CD4-positive, alpha-beta T cell (primary cell): ENCODE measurements at places on chromosomes 2 and 18.

DNA sequence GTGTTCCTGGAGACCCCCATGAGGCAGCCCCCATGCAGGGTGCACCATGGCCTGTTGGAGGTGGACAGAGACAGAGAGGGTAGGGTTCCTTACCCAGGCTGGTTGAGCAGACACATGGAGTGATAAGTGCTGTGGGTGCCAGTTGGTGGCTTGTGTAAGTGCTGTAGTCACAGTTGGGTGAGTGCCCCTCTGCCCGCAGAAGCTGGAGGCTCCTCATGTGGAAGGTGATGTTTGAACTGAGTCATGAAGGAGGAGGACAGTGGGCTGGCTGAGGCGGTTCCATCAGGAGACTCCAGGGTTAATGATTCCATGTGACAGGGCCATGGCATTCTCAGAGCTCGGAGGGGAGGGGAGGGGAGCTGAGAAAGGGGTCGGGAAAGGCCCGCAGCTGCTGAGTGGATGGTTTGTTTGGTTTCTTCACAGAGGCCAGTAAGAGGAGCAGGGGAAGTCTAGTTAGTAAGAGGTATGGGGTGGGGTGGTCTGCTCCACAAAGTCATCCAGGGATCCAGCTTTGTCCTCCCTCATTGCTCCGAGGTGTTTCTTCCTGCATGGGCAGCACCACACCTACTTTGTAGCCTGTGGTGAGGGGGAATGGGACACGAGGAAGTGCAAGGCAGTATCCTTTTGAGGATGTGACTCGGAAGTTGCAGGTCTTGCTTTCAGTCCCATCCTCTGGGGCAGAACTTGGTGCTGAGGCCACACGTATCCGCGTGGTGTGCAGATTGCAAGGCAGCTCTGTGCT is 13.6 kb downstream of the IMPA2 start:
- no peak overlapping the region for H3K4me3 ChIP-seq
- no peak overlapping the region for H3K27ac ChIP-seq
- H3K36me3 ChIP-seq, result no peaks in the 10 kb centered on the region
- peaks cover 11% of the 10 kb centered on the region for H3K4me1 ChIP-seq
- DNase-seq, result no peak

GRCh38 chr2:120348134-120348736 is 2.3 kb downstream of the INHBB start:
- H3K27ac ChIP-seq, result no peak overlapping the region
- DNase-seq, result no peak
- peaks cover 49% of the 10 kb centered on the region for H3K27me3 ChIP-seq
- H3K4me1 ChIP-seq, result peaks cover 30% of the 10 kb centered on the region
- H3K36me3 ChIP-seq, result no peaks in the 10 kb centered on the region

DNA sequence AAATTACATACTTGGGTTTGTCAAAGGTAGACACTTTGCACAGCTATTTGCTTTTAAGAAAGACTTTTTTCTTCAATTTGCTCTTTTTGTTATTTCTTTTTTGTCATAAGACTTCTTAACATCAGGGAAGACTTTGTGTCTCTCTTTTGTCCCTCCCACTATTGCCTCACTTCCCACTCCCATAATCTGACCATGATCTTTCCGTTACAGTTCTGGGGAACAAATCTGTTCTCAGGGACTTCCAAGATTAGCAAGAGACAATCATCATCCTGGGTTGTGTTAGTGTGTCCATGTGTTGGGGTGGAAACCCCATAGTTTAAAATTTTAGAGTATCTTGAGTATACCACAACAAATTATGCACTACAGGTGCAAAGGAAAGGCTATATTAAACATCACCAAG is 75.3 kb downstream of the REV1 start:
- H3K36me3 ChIP-seq, result peaks cover 75% of the 10 kb centered on the region
- DNase-seq, result no peak
- no peak overlapping the region for H3K27ac ChIP-seq
- H3K4me3 ChIP-seq, result no peak overlapping the region

GRCh38 chr2:150806336-150806735 is 318.9 kb upstream of the RND3 start:
- H3K36me3 ChIP-seq, result no peaks in the 10 kb centered on the region
- H3K27ac ChIP-seq, result no peak overlapping the region
- no peaks in the 10 kb centered on the region for H3K4me1 ChIP-seq
- DNase-seq, result no peak
- H3K27me3 ChIP-seq, result no peaks in the 10 kb centered on the region

DNA sequence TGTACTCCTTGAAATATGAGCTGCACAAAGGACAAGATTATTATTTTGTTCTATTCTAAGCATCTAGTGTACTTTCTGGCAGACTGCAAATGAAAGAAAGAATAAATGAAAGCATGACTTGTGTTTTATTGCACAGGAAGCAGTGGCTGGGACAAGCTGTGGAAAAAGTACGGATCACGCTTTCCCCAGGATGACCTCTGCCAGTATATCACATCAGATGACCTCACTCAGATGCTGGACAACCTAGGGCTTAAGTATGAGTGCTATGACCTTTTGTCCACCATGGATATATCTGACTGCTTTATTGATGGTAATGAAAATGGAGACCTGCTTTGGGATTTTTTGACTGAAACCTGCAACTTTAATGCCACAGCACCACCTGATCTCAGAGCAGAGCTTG is 49.4 kb downstream of the HNMT start:
- H3K4me3 ChIP-seq, result no peak overlapping the region
- no peak for DNase-seq
- H3K27me3 ChIP-seq, result no peaks in the 10 kb centered on the region
- H3K36me3 ChIP-seq, result no peaks in the 10 kb centered on the region
- H3K4me1 ChIP-seq, result no peaks in the 10 kb centered on the region
- H3K27ac ChIP-seq, result no peak overlapping the region

DNA sequence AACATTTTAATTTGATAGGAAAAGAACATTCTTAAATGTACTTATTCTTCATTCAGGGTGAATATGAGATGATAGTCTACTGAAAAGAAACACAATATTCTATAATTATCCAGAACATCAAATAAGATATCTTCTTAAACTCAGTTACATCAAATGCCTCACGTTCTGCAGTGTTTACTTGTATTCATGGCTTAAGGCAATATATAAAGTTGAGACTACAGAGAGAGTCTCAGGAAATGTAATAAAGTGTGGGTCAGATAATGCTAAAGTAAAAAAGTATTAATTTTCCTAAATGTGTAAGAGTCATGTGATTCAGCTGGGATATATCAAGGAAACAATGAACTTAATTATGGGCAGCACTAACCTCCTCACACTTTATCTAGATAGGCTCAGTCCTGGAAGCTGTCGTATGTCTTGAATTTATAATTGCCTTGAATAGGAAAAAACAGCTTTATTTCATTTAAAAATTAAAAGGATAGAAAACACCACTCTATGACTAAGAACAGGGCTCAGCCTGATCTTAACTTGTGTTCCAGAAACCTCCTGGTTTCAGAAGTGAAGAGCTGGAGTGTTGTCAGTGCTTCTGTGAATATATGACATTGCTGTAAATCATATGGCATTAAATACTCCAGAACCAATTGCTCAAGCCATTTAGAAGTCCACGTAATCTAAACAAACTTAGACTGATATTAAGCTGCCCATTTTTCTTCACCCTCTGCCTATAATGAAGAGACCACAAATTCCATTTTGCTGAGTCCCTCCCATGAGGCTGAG is 240.2 kb downstream of the FSIP2 start:
- no peaks in the 10 kb centered on the region for H3K27me3 ChIP-seq
- no peak overlapping the region for H3K27ac ChIP-seq
- H3K4me1 ChIP-seq, result no peaks in the 10 kb centered on the region
- H3K36me3 ChIP-seq, result no peaks in the 10 kb centered on the region

DNA sequence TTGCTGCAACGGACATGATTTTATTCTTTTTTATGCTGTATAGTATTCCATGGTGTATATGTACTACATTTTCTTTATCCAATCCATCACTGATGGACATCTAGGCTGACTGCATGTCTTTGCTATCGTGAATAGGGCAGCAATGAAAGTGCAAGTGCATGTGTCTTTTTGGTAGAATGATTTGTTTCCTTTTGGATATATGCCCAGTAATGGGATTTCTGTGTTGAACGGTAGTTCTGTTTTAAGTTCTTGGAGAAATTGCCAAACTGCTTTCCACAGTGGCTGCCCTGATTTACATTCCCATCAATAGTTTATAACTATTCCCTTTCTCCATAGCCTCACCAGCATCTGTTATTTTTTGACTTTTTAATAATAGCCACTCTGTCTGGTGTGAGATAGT is 99.7 kb upstream of the CRIM1 start:
- no peaks in the 10 kb centered on the region for H3K27me3 ChIP-seq
- no peaks in the 10 kb centered on the region for H3K36me3 ChIP-seq
- DNase-seq, result no peak
- H3K4me1 ChIP-seq, result no peaks in the 10 kb centered on the region
- H3K4me3 ChIP-seq, result no peak overlapping the region
- no peak overlapping the region for H3K27ac ChIP-seq

- peaks cover 81% of the 10 kb centered on the region for H3K36me3 ChIP-seq
- no peak for DNase-seq
- H3K4me1 ChIP-seq, result no peaks in the 10 kb centered on the region
- H3K4me3 ChIP-seq, result no peak overlapping the region
Measured at GRCh38 chr2:11822746-11823451, 76.5 kb downstream of the LPIN1 start.

- H3K4me1 ChIP-seq, result no peaks in the 10 kb centered on the region
- H3K36me3 ChIP-seq, result no peaks in the 10 kb centered on the region
- H3K27me3 ChIP-seq, result no peaks in the 10 kb centered on the region
- no peak overlapping the region for H3K4me3 ChIP-seq
Measured at GRCh38 chr2:41078341-41078740, 626.5 kb upstream of the SLC8A1 start.

DNA sequence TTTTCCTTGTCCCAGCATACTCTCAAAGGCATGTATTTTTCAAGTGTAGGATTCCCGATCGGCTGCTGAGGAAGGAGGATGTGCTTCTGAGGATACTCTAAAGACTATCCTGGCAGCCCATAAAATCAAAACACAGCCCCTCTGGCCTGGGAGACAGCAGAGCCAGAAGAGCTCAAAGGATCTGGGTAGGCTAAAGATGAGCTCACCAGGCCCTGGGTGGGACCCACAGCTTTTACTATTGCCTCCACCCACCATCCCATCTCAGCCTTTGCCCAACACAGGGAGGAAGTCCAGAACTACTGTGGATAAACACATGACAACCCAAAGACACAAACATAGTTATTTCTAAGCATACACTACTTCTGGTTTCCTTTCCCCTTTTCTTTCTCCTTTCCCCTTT is 79.1 kb upstream of the ZFP36L2 start:
- H3K4me3 ChIP-seq, result no peak overlapping the region
- H3K27ac ChIP-seq, result peak overlapping the region; percentile 40
- H3K36me3 ChIP-seq, result peaks cover 8% of the 10 kb centered on the region
- no peaks in the 10 kb centered on the region for H3K4me1 ChIP-seq
- no peaks in the 10 kb centered on the region for H3K27me3 ChIP-seq

DNA sequence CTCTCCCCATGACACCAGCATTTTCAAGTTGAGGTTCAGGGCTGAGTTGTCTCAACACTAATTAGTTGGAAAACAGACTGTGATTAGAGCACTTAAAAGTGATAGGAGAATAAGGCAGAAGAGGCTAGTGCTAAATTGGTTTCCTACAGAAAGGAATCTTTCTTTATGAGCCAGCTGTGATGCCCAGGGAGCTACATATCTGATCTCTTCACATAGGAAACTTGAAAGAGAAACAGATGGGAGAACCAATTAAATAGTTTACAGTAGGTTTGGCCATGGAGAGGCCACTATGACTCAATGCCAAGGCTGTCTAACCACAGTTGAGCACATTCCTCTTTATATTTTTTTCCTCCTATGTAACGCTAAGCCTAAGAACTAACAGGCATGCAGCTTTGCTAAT is 418.3 kb upstream of the CYRIA start:
- no peaks in the 10 kb centered on the region for H3K27me3 ChIP-seq
- no peaks in the 10 kb centered on the region for H3K4me1 ChIP-seq

DNA sequence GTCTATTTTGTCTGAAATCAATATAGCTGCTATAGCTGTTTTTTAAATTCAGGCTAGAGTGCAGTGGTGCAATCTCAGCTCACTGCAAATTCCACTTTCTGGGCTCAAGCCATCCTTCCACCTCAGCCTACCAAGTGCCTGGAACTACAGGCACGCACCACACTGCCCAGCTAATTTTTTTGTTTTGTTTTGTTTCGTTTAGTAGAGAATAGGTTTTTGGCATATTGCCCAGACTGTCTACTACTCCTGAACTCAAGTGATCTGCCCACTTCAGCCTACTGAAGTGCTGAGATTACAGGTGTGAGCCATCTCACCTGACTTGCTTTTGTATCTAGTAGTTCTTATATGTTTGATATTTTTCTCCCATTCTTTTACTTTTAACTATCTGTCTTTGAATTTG is 259.7 kb downstream of the CDH19 start:
- DNase-seq, result no peak
- H3K27me3 ChIP-seq, result no peaks in the 10 kb centered on the region
- no peaks in the 10 kb centered on the region for H3K4me1 ChIP-seq
- no peaks in the 10 kb centered on the region for H3K36me3 ChIP-seq
- H3K27ac ChIP-seq, result no peak overlapping the region
- H3K4me3 ChIP-seq, result no peak overlapping the region

DNA sequence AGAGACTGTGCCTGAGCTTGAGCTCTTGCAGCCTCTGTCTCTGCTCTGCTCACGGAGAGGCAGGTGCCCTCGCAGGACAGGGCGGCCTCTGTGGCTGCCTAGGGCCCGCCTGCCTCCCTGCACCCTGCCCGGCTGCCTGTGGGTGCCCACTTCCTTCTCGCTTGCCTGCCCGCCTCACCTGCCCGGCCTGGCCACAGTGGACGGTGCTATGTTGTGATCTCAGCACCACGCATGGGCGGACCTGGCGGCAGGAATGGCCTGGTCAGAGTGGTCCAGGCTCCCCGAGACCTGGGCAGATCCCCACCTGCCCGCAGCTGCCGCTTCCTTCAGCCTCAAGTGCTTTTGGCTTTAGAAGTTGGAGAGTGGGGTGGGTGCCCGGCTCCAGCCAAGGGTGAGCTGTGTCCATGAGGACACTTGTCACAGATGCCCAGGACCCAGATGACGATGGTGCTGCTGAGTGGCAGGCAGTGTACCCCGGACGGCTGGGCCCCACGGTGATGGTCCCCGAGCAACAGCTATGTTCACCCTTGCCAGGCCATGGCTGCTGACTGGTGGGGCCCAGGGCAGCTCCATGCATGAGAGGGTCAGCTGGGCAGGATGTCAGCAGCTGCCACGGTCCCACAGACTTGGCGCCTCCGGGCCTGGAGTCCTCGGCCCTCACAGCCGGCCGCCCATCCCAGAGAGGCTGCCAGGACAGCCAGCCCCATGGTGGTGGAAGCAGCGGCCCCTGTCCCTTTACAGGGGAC is 25.3 kb downstream of the RTP5 start:
- no peak for DNase-seq
- peaks cover 17% of the 10 kb centered on the region for H3K36me3 ChIP-seq
- no peak overlapping the region for H3K27ac ChIP-seq
- peaks cover 3% of the 10 kb centered on the region for H3K4me1 ChIP-seq
